ENCODE measurements at places on chromosomes 6 and 20.

GRCh38 chr20:37728635-37728983 lies 34.8 kb downstream of the CTNNBL1 start:
- DNase-seq: no peak

GRCh38 chr6:2196079-2196679 lies 49.2 kb downstream of the GMDS start:
- no peak for DNase-seq

GRCh38 chr6:169859978-169860703 lies 108.7 kb downstream of the ERMARD start:
- no peak for DNase-seq

GRCh38 chr6:139550361-139550760 lies 175.9 kb upstream of the CITED2 start:
- DNase-seq: no peak

DNA sequence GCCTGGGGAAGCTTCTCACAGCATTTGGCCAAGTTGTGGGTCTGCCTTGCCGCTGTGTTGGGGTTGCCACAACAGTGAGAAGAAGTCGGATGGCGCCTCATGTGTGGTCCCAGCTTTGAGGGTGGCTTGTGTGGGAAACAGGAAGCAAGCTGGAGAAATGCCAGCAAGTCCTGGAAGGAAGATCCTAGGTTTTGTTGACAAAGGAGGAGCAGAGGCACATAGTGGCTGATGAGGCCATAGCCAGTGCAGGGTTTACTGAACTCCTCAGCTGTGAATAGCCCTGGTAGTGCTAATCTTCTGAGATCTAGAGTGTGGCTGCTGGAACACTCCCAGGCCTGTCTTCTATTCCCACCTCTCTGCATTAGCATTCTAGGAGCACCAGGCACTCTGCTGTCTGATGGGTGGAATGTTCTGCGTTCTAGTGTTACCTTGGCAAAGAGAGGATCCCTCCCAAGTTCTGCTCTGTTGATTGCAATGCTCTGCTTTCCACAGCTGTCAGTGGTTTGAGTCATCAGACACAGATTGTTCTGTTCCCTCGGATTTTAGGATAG lies 25.2 kb downstream of the SNPH start:
- DNase-seq: no peak

DNA sequence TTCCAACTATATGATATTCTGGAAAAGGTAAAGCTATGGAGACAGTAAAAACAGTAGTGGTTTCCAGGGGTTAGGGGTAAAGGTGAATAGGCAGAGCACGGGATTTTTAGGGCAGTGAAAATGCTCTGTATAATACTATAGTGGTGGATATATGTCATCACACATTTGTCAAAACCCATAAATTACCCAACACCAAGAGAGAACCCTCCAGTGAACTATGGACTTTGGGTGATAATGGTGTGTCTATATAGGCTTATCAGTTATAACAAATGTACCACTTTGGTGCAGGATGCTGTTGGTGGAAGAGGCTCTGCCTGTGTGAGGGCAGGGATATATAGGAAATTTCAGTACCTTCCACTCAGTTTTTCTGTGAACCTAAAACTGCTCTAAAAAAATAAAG lies 149.9 kb downstream of the GPX5 start:
- no peak for DNase-seq

DNA sequence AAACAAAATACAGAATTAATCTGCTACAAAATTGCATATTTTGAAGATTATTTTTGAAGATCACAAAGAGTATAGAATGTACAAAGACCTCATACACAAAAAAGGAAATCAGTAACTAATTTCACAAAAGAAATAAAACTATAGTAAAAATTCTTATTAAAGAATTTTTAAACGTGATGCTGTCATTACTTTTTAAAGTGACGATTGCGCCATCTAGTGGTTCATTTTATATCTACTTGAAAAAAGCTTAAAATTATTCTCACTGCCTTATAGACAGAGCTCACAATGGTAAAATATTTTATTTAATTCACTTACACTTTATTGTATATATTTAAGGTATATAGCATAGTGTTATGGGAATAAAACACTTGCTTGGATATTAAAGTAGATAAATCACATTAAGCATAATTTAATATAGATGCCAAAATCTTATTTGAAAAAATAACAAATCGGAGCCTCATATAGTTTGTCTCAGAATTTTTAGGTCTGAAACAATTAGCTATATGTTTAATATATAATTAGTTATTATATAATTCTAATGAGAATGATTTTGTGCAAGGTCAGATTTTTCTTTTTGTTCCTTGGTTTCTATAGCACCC lies 128.8 kb downstream of the PHF3 start:
- DNase-seq: no peak

DNA sequence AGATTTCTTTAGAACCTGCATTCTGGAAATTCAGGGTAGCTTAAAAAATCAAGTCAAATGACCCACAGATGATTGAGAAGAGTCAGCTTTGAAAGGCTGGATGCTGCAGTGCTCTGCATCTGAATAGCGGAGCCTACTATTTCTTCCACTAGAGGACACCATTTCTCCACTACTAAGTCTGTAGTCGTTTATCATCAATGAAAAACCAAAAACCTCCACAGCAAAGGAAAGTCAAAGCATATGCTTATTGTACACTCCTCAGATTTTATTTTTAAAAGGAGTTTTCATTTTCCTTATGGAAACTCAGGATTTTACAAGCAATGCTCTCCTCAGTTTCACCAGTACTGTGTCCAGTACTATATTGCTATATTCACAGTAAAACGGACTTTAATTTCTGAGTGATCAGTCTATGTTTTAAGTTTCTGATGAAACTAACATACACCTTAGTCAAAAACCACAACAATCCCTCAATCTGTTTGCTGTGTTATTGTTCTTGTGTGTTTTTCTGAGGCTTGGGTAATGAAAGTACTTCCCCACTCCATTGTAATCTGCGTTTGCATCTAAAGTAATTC lies 50.5 kb upstream of the ENPP5 start:
- no peak for DNase-seq

DNA sequence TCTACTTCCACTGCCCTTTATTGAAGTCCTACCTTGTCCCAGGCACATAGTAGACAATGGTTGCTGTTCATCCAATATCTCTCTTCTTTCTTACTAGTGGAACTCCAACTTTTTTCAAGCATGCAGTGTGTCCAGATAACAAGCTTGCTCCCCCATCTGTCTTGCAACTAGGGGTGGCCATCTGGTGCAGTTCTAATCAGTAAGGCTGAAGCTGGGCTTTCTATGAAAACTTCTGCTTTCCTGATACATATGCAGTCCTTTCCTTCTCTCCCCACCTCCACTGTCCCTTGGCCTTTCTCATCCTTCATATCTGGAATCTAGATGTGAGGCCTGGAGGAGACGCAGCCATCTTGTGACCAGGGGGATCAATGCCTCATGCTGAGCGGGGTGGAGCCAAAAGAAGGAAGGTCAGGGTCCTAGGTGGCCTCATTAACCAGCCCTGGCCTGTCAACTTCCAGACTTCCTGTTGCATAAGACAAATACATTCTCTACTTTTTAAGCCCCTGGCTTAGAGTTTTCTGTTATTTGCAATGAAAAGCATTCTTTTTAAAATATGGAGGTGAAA lies 59.6 kb upstream of the ZFP64 start:
- DNase-seq: no peak

- DNase-seq: no peak
These were observed 80.0 kb upstream of the GATA5 start for GRCh38 chr20:62555642-62556420.

GRCh38 chr6:91042656-91043055 lies 455.8 kb upstream of the MAP3K7 start:
- DNase-seq: no peak

- peak; percentile 61 for DNase-seq
These were observed 233.5 kb upstream of the SGK1 start for GRCh38 chr6:134551245-134551960.

GRCh38 chr6:63503199-63503598 lies 69.1 kb upstream of the LOC128125822 start:
- no peak for DNase-seq

- DNase-seq: no peak
These were observed 74.3 kb upstream of the EMILIN3 start for GRCh38 chr20:41440882-41441281.

DNA sequence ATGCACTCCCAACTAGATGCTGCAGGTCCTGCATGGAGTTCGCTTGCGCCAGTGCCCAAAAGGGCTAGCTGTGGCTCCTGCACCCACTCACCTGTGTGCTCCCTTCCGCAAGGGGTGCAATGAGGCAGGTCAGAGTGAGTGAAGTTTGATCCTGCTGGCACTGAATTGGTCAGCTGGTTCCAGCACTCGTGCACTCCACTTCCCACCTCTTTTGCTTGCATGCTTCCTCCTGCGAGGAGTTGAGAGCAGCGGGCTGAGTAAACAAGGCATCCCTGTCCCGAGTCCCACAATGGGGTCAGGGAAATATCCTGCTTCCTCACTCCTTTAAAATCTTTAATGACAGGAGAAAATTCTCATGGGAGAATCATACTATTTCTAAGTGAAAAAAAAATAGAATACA lies 86.2 kb downstream of the LCA5 start:
- DNase-seq: no peak

GRCh38 chr6:47097092-47097945 lies 55.2 kb upstream of the ADGRF1 start:
- DNase-seq: peak; percentile 42

- DNase-seq: no peak
These were observed 1.4 kb downstream of the BTN1A1 start for GRCh38 chr6:26501482-26501986.

DNA sequence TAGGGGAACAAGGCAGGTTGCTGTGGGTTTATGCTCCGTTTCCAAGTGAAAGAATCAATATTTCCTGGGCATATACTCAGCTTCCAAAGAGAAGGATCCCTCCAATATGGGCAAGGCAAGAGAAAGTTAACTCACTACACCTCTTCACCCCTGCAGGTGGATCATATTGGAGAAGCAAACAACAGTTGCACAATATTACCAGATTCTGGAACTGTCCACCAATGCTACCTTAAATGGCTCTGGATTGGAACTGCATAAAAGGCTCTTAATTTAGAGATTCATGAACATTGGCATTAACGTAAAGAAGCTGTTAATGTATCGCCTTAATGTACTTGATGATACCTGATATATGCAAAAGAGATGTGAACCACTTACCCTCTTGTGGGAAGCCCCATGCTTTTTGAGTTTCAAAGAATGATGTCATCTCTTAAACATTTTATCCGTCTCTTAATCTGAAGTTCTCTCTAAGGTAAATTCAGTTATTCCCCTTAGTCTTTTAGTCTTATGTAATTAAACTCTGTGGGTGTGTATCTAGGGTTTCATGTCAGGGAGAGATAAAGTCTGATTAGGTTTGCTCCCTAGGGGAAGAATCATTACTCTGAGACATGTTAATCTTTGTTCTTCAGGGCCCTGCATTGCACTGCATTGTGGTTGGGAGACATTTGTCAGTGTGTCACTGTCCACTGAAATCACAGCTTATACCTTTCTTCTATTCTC lies 99.5 kb downstream of the PHACTR1 start:
- DNase-seq: no peak

DNA sequence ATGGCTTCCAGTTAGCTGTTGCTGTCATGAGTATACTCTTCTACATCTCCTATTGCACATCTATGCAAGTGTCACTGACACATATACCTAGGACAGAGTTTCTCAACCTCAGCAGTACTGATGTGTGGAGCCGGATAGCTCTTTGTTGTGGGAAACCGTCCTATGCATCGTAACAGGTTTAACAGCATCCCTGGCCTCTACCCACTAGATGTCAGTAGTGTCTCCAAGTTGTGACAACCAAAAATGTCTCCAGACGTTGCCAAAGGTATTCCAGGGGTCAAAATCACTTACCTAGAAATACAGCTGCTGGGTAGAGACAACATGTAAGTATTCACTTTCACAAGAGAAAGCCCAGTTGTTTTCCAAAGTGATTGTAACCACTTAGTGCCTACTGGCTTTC lies 637.6 kb downstream of the RNF144B start:
- DNase-seq: no peak

DNA sequence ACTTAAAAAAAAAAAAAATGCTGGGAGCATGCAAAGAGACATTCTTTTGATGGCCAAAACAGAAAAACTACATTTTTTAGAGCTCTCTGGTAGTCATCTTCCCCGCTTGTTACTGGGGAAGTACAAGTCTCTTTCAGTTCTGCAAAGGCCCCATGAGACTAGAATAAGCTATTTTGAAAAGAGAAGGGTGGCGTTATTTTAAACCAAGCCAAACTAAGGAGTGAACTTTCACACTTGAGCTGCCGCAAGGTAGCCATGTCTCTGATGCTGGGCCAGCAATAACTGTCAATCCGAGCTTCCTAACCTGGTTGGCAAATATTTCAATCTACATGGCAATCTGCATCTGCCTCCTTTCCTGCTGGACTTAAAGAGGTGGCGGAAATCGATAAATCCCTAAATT lies 96.7 kb downstream of the L3MBTL3 start:
- DNase-seq: no peak

DNA sequence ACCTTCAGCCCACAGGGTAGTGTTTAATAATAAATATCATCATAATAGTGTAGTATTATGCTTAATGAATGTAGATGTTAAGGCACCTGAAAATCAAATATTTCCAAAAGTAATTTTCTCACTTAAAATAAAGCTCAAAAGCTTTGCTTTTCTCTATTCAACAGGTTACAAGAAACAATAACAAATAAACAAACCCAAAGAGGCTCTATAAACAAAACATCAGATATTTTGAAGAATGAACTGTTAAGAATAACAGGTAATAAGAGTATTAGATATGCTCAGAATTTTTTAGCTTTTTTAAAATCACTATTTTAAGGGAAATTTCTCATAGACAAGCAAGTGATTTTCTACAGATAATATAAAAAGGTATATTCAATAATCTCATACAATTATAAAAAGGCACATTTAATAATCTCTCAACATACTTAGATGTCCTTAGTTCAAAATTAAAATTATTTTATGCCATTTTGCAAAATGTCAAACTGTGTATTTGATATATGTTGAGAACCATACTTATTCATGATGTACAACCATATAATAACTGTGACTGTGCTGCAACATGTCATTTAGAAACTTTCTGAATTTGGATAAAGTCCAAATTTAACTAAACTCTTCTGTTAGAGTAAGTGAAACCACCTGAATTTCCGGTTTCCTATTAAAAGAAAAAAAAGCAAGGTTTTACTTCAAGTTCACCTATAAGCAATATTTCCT lies 35.8 kb downstream of the PHIP start:
- no peak for DNase-seq

- DNase-seq: no peak
These were observed 313.6 kb downstream of the CDC5L start for GRCh38 chr6:44701038-44701636.

DNA sequence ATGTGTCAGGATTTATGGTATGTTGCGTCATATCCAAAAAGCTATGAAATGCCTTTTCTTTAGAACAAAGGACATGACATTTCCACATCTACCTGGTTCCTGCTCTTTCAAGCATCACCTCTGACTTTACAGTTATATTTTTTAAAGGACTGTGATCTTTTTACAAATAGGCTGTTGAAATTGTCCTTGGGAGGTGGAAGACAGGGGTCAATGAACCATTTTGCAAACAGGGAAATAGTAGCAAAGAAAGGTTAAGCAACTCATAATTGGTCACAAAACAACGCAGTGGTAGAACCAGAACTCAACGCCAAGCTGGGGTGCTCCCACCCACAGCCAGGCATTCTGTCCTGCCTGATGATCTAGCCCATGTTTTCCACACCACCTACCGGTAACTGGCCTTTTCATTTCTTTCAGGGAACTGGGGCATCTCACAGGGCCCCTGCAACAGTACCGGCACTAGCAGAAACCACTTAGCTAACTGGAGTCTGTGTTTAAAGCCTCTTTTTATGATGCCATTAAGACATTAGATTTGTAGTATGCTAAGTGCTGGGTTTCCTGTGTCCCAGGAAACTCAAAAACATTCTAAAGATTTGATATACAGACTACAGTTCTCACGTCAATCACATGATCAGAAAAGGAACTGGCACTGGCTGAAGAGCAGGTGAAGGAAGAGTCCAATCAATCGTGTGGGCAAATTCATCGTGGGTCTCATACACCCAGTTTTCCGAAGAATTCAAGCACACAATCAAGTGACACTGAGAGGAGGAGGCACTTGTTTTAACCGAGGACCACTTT lies 13.9 kb downstream of the ZNF217 start:
- DNase-seq: no peak

Measured in AG04449 (cell line).